ENCODE measurements at places on chromosomes 11 and 22.

DNA sequence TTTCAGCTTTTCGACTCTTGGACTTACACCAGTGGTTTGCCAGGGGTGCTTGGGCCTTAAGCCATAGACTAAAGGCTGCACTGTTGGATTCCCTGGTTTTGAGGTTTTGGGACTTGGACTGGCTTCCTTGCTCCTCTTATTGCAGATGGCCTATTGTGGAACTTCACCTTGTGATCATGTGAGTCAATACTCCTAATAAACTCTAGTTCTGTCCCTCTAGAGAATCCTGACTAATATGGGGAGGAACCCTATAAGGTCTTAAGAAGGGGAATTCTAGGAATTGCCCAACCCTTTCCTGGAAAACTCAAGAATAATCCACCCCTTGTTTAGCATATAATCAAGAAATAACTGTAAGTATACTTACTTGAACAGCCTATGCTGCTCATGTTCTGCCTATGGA is 491.8 kb downstream of the TMEM135 start:
- no peak for DNase-seq

DNA sequence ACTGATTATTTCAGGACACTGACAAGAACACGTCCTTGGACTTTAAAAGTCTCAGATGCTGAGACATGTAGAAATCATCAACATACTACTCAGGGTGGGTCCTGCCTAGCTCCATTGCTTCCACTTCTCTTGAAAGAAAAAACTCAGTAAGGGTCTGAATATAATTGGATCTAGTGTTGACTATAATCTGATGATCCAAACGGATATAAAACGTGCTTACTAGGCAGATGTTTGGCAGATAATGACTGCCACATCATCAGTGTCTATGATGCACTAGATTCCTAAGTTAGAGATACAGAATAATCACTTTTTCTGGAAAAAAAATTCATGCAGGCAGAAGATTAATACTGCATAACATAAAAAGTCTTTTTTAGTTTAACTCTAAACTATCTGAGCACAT is 21.6 kb downstream of the GUCY1A2 start:
- no peak for DNase-seq

- no peak for DNase-seq
These were observed 46.3 kb upstream of the RRM1 start for GRCh38 chr11:4048340-4048739.

DNA sequence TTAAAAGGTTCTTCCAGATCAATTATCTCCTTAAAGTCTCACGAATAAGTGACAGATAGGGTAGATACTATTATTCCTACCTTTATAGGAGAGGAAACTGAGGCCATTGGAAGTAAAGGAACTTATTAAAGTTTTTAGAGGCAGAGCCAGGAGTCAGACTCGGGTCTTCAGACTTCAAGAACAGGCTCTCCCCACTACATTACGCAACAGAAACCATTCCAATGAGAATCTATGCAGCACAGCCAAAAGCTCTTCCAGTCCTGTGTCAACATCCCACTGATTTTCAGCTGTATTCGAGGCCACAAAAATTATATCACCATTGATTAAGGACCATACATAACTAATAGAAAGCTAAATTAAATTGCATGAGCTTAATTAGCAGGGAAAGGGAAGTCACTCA is 77.4 kb downstream of the RELT start:
- DNase-seq, result no peak

DNA sequence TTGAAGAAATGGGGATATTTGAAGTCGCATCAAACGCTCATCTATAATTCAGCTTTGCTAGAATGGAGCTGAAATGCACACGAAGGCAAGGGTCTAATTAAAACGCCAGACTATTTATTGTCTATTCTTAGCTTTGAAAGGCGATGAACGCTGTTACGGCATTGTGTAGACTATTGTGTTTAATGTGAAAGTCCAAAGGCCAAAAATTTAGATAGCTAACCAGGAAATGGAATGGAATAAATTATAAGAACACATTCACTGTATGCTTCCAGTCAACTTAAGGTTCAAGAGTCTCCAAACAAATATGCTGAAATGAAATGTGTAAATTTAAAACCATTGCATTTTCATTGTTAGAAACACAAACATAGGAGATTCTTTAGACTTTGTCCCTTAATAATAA is 186.2 kb downstream of the CWF19L2 start:
- no peak for DNase-seq

GRCh38 chr11:19705936-19706335 is 6.7 kb upstream of the NAV2 start:
- no peak for DNase-seq
